ENCODE measurements at places on chromosomes 3 and 15.

GRCh38 chr3:56469141-56469540, 874 bp upstream of the ERC2 start:
- no peak for DNase-seq

GRCh38 chr15:43250785-43251184, 15.9 kb downstream of the TGM5 start:
- DNase-seq: no peak

- peak; percentile 23 for DNase-seq
These were observed 1.4 kb downstream of the CACNA2D3 start for GRCh38 chr3:54123776-54124196.

GRCh38 chr15:59124261-59124660, 19.3 kb downstream of the CCNB2 start:
- DNase-seq: no peak

- DNase-seq: peak; percentile 34
These were observed 452 bp upstream of the SV2B start for GRCh38 chr15:91099616-91099994.

GRCh38 chr15:71506946-71507345, 303.4 kb upstream of the NR2E3 start:
- no peak for DNase-seq

DNA sequence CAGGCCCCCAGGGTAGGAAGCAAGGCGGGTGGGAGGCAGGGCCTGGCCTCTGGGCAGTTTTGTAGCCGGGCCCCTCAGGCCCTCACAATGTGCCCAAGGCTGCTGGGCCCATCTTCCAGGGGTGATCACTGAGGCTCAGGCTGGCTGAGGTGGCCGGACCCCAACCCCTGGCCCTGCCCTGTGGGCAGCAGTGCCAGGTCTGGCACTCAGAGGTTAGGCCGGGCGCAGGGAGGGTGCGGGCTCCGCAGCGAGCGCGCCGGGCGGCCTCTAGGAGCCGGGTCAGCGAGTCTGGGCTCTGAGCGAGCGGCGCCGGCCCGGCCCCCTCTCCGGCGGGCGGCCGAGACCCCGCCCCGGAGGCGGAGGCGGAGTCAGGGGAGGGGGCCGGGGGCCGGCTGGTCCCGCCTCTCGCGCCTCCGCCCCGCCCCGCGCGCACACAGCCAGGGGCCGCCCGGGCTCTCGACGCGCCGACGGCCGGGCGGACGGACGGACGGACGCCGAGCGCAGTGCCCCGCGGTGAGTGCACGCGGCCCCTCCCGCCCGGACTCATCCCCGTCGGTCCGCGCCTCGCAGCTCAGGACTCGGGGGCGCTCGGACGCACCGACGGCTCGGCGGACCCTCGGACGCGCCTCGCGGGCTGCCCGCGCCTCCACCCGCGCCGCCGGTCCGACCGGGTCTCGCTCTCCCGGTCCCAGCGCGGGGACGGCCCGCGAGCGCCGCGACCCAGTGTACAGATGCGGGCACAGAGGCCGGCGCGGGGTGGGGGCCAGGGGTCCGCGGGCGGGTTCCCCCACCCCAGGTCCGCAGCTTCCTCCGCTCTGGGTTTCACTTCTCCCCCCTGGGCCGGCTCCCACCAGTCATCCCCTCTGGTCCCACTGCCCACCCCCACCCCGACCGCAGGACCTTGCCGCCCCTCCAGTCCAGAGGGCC, at the start of gene FBLN2:
FBLN2 (plus strand) TSS at position 430 of the 927 bp plus-strand sequence. CDS start 21,231 bp downstream, outside the sequence.
- no peak for DNase-seq

DNA sequence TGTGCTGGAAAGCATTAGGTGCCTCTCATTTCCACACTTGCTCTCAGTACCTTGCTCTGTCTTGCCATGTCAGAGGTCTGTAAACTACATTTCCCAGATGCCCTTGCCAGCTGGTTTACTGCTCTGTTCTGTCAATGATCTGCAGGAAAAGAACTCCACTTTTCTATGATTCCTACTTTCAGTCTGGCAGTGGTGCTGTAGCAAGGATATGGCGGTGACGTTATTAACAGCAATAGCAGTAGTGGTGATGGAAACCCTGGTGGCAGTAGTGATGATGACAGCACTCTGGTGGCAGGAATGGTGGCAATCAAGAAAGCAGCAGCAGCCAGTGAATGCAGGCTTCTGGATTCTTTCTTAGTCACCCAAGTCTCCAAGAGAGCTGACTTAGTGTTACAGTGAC, 665.2 kb downstream of the DIPK2A start:
- no peak for DNase-seq

GRCh38 chr3:102224171-102224570, 210.6 kb upstream of the ZPLD1 start:
- DNase-seq: no peak

DNA sequence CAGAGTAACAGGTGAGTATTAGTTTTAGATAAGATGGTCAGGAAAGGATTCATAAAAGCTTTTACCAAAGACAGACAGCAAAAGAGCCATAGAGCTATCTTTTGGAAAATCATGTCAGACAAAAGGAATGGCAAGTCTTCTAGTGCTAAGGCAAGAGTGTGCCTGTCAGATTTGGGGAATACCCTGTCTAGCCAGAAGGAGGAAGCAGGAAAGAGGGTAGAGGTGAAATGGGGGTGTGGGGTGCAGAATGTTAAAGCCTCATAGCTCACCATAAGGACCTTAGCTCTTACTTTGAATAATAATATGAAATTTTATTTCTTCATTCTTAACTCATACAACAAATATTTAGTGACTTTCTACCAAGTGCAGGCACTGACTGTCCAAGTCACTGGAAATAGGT, 512.1 kb upstream of the ROBO2 start:
- DNase-seq: no peak

DNA sequence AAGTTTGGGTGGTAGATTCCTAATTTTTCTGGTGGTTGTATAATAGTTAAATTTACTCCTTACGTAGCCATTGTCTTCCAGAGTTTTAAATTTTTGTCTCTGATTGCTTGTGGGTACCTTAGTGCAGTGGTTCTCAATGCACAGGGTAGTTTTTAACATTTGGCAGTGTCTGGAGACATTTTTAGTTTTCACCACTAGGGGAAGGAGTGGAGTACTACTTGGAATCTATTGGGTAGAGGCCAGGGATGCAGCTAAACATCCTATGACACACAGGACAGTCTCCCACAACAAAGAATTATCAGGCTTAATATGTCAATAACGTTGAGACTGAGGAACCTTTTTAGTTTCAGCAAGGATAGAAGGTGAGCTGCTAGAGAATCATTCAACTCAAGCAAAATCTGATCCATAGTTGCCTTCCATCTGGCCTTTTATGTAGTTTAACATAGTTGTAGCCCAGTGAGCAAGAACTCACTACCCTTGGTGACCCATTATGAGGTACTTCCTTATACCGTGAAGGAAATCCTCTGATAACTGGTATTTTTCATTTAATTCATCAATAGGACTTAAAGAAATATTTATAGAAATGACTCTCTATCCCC, 8.6 kb upstream of the STX19 start:
- DNase-seq: no peak

- DNase-seq: no peak
These were observed 68.9 kb downstream of the MYH15 start for GRCh38 chr3:108441518-108441917.

DNA sequence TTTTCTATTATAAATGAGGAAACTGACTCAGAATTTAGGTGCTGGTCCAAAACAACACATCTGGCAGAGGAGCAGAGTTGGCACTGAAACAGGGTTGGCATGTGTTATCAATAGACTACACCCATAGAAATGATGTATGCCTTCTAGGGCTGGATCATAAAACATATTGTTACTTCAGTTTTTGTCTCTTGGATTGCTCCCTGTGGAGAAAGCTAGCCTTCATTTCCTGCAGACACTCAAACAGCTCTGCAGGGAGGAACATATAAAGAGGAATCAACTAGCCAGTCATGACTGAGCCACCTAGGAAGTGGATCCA, 507 bp upstream of the MRPL3 start:
- DNase-seq: no peak

DNA sequence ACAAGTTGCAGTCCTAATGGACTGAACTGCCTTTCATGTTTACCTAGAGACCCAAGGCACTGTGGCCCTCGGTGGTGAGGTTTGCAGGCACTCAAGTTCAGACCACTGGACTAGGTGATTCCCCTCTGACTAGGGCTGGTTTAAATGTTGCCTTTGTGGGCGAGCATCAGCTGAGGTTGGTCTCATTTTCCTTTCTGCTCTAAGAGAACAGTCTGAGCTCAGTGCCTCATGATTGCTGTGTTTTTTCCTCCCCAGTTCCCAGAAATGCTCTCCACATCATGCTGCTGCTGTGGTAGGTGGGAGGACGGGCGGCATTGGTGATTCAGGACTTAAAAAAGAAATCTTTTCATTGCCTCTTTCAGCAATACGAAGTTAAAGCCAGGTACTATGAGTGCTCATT, 237.2 kb downstream of the MBNL1 start:
- DNase-seq: no peak

GRCh38 chr15:34900748-34901147, 68.8 kb downstream of the AQR start:
- DNase-seq: no peak

DNA sequence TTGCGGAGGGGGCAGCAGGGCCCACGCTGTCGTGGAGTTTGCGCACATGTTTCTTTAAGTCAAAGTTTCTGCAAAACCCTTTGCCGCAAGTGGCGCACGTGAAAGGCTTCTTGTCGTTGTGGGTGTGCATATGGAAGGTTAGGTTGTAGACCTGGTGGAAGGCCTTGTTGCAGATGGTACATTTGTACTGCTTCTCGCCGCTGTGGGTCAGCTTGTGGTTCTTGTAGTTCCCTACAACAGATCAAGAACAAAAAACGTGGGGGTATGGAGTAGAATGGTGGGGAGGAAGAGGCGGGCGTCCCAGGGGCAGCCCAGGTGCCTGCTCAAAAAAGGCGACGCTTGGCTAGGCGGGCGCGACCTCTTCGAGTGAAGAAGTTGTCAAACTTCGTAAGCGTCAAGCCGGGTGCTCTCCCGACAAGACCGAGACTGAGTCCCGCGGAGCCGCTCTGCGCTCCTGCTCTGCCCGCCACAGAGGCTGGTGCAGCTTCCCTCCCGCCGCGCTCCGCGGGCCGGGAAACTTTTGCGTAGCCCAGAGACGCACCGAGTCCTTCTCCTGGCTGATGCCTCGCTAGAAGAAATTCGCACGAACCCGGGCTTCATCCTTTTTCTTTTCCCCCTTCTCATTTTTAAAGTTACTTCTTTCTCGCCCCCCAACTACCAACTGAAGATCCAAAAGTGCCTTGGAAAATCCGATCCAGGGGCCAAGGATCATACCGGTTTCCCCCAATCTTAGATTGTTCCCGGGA, 3.1 kb downstream of the FEZF2 start:
- DNase-seq: no peak

Measured in NCI-H526 treated with DMSO at 0.1 percent for 48 hours (cell line).